ENCODE measurements at places on chromosomes 11 and 22. TPM values are rescaled to one million over a fixed set of nuclear protein-coding genes. Genes with fewer than 3 reads are reported as not detected.

The UNC93B1 gene
- 54.1 TPM for total RNA-seq

The C11orf98 gene
- 96.7 TPM for total RNA-seq

The AGBL2 gene
- total RNA-seq = 6.8 TPM

The OR2AG1 gene
- total RNA-seq = not detected

The PTS gene
- 64.2 TPM for total RNA-seq

The TYR gene
- total RNA-seq = not detected

GRCh38 chr22:49914256-49914655 is 4.0 kb downstream of the ALG12 start:
- H3K27me3 ChIP-seq = no peaks in the 10 kb centered on the region
- H3K36me3 ChIP-seq = peaks cover 4% of the 10 kb centered on the region
- DNase-seq = no peak
- no peak overlapping the region for H3K27ac ChIP-seq
- H3K4me3 ChIP-seq = no peak overlapping the region

GRCh38 chr11:131411636-131412035 is 41.2 kb downstream of the NTM start:
- no peak overlapping the region for H3K27ac ChIP-seq
- H3K27me3 ChIP-seq = peaks cover 2% of the 10 kb centered on the region
- H3K4me3 ChIP-seq = no peak overlapping the region
- H3K4me1 ChIP-seq = no peaks in the 10 kb centered on the region
- DNase-seq = no peak

GRCh38 chr11:72413914-72414628 is 20.3 kb downstream of the CLPB start:
- H3K4me1 ChIP-seq = no peaks in the 10 kb centered on the region
- H3K4me3 ChIP-seq = no peak overlapping the region
- peak; percentile 57 for DNase-seq
- H3K27ac ChIP-seq = no peak overlapping the region
- H3K27me3 ChIP-seq = no peaks in the 10 kb centered on the region

DNA sequence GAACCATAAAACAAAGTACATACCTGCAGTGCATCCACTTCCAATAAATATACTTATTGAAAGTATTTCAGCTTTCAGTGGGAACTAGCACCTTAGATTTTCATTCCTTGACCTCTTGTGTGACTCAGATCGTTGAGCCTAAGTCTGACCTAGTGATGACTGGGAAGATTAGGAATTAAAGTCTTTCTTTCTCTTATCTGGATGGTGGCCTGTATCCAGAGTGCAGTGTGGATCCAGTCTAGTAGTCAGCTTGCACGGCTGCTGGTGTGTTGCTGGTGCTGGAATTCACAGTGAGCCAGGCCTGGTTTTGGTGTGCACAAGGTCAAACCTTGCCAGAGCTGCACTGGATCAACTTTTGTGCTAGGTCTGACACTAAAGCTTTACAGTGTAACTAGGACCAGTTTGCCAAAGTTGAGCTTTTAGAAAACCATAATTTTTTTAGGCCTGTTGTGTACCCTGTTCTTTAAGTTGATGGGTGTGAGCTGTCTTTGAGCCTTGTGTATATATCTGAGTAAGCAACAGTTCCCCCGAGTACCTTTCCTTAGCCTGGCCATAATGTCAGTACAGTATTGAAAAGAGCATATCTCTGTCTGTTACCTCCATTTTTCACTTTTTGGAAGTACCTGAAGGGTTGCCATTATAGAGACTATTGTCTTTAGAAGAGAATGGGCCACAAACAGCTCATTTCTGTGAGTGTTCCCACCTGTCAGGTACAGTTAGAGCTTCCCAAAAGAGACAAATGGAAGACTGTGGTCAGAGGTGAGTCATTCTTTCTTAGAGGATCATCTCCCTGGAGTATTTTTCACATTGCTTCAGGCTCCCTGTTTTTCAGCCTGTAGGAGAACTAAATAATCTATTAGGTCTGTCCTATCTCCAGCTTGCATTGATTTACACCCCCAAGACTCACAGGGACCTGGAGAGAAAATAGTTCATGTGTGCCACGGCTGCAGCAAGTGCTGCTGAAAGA is 89.8 kb downstream of the ALX4 start:
- no peaks in the 10 kb centered on the region for H3K27me3 ChIP-seq
- no peak overlapping the region for H3K27ac ChIP-seq
- no peak overlapping the region for H3K4me3 ChIP-seq
- no peaks in the 10 kb centered on the region for H3K4me1 ChIP-seq

- DNase-seq = no peak
- H3K27me3 ChIP-seq = no peaks in the 10 kb centered on the region
- H3K36me3 ChIP-seq = no peaks in the 10 kb centered on the region
- H3K27ac ChIP-seq = no peak overlapping the region
- H3K4me3 ChIP-seq = no peak overlapping the region
Observed at GRCh38 chr22:49209452-49210195, 618.0 kb downstream of the BRD1 start.

DNA sequence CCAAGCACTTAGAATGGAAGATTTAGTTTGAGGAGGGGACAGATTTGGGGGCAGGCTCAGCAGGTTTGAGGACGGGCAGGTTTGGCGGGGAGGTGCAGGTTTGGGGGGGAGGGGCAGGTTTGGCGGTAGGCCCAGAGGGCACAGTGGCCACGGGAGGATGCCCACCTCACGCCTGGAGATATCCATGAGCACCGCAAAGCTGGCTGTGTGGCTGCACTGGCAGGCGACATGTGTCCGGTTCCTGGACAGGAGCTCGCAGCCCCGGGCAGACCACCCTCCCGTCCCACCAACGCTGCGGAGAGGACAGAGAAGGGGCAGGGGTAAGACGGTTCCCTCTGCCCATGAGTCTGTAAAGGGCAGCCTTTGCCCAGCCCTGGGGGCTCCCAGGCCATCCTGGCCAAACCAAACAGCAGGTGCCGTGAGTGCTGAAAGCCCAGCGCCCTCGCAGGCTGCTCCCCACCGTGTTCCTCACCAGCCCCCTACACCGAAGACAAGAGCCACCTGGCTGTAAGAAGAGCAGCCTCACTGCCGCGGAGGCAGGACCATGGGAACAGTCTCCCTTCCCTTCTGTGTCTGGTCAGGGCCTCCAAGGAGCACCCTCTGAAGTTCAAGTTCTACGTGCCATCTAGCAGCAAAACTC is 43.0 kb downstream of the TRMU start:
- H3K27me3 ChIP-seq = no peaks in the 10 kb centered on the region
- H3K4me1 ChIP-seq = no peaks in the 10 kb centered on the region
- DNase-seq = no peak
- H3K4me3 ChIP-seq = no peak overlapping the region
- no peak overlapping the region for H3K27ac ChIP-seq

DNA sequence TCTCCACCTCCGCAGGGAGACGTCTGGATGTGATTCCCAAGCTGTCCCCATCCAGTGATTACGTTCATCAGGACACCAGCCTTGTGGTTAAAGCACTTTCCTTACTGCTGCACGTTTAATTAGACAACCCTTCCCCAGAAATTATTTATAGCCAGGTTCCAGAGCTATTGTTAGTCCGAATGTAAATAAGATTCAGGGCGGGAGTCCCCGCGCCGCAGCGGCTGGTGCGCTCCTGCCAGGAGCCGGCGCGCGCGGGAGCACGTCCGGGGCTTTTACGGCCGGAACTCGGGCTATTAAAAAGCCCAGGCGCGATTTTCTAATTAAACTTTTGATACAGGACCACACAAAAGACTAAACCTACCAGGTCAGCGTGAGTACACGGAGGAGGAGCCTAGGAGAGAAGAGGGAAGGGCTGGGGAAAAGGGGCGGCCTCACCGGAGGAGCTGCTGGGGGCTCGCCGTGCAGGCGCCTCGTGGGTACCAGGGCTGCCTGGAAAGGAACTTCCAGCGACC is 538.3 kb downstream of the OPCML start:
- DNase-seq = no peak
- H3K4me3 ChIP-seq = no peak overlapping the region
- H3K27ac ChIP-seq = no peak overlapping the region
- H3K4me1 ChIP-seq = no peaks in the 10 kb centered on the region
- H3K36me3 ChIP-seq = no peaks in the 10 kb centered on the region
- peaks cover 5% of the 10 kb centered on the region for H3K27me3 ChIP-seq

GRCh38 chr11:73306069-73306841 is 1.8 kb upstream of the ARHGEF17 start:
- DNase-seq = no peak
- no peaks in the 10 kb centered on the region for H3K36me3 ChIP-seq
- no peak overlapping the region for H3K4me3 ChIP-seq
- peak overlapping the region; percentile 14 for H3K27ac ChIP-seq

DNA sequence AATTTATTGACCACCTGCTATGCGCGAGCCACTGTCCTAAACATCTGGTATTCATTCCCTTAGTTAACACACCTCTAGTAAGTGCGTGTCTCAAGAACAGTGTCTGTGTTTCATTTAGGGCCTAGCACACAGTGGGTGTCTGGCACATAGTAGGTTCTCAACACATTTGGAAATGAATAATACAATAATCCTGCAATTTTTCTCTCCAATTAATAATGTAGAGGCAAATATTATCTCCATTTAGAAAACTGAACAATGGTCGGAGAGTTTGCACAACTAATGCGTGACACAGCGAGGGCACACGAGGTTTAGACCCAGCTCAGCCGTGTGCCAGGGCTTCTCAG is 4.0 kb upstream of the NCF4 start:
- no peaks in the 10 kb centered on the region for H3K27me3 ChIP-seq
- no peaks in the 10 kb centered on the region for H3K4me1 ChIP-seq
- H3K4me3 ChIP-seq = no peak overlapping the region
- H3K27ac ChIP-seq = no peak overlapping the region
- no peaks in the 10 kb centered on the region for H3K36me3 ChIP-seq

DNA sequence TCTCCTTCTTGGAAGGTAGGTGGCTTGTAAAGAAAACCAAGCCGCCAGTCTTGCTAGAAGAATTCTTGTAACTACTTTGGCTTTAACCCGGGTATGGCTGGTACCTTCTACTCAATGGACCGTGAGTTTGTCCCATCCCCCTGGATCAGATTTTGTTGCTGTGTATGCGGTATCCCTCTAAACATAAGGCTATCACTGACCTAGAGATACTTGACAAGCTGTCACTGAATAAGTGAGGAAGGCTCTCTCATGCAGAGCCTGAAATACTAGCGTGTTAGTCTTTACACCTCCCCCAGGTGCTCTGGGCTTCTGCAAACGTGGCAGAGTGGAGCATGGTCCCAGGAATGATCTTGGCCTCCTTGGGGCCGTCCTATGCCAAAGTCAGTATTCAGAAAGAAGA is 34.5 kb downstream of the GLB1L2 start:
- no peak overlapping the region for H3K4me3 ChIP-seq
- no peaks in the 10 kb centered on the region for H3K4me1 ChIP-seq
- H3K36me3 ChIP-seq = no peaks in the 10 kb centered on the region
- no peak for DNase-seq
- no peaks in the 10 kb centered on the region for H3K27me3 ChIP-seq

DNA sequence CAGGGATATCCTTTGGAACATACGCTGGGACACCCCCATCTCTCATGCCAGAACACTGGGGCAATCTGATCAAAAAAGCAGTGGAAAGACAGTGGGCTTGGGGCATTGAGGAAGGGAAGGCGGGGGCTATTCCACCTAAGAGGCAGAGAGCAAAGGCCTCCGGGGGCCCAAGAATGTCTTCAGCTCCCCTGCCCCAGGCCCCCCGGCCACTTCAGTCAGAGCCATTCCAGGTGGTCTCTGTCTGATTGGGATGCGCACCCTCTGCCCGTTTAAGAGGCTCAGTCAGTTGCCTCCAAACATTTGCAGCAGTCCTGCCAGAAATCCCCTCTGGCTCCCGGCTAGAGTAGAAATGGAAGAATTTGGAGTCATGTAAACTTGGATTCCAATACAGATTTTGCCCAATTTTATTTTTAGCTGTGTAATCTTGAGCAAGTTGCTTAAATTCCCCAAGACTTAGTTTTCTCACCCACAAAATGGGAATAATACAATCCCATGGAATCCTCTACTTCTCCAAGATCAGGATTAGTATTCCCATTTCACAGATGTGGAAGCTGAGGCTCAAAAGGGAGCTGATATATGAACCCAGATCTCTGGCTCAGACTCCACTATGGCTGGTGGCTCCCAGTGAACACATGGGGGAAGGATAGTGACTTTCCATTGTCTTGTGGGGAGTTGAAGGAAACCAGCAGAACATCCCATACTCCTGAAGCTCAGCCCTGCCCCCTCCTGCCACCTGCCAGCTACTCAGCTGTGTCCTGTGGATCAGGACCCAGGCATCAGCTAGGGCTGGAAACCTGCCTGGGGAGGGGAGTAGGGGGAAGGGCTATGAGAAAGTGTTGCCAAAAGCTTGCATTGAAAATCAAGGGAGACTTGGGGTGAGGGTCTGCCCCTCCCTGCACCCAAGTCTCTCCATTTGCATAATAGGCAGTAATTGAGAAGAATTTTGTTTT is 6.1 kb upstream of the WNT11 start:
- 0 out of 2 replicates have a peak, but pooled peaks cover 5% of the 10 kb centered on the region for H3K27me3 ChIP-seq
- peaks cover 7% of the 10 kb centered on the region for H3K4me1 ChIP-seq
- DNase-seq = no peak
- no peak overlapping the region for H3K4me3 ChIP-seq

- peak; percentile 22 for DNase-seq
- H3K27ac ChIP-seq = no peak overlapping the region
- H3K4me1 ChIP-seq = no peaks in the 10 kb centered on the region
- H3K27me3 ChIP-seq = peaks cover 2% of the 10 kb centered on the region
- H3K4me3 ChIP-seq = no peak overlapping the region
Observed at GRCh38 chr11:93921695-93922468, 71.5 kb upstream of the VSTM5 start.

GRCh38 chr11:95104856-95105255 is 15.2 kb downstream of the ENDOD1 start:
- H3K4me1 ChIP-seq = peaks cover 5% of the 10 kb centered on the region
- H3K4me3 ChIP-seq = no peak overlapping the region
- H3K27ac ChIP-seq = no peak overlapping the region
- no peak for DNase-seq
- H3K27me3 ChIP-seq = no peaks in the 10 kb centered on the region

DNA sequence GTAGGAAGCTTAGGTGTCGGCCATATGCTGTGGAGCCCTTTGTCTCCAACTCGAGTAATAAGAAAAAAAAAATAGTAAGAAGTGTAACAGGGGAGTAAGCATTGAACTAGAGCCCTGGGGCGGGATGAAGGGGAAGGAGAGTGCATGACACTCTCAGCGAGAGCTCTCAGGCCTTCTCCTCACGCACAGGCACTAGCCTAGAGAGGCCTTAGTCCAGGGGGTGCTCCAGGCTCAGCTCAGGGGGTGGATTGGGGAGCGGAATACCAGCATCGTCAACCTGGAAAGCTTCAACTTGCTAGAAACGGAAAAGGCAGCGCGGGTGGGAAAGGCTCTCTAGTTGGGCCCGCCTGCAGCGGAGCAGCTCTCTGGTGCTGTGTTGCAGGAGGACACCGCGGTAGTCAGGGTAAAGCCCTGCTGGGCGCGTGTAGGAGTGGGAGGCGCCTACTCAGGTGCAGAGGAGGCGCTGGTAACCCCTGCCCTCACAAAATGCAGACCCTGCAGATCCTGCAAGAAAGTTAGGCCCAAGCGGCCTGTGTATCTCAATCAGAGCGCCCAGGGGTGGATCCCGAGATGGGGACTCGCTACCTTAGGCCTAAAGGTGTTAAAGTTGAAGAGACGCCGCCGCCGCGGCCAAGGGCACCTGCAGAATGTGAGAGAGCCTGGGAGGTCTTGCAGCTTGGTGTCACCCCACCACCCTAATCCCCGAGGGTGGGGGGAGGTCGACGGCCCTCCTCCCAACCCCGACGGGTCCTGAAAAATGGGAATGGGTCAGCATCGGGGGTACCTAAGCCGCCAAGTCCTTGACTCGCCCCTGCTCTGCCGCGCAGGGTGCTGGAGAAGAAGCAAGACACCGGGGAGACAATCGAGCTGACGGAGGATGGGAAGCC is 2.8 kb downstream of the SLC17A6 start:
- no peak for DNase-seq
- H3K4me3 ChIP-seq = no peak overlapping the region
- H3K36me3 ChIP-seq = no peaks in the 10 kb centered on the region

GRCh38 chr22:32073262-32073661 is 30.2 kb downstream of the SLC5A1 start:
- no peaks in the 10 kb centered on the region for H3K4me1 ChIP-seq
- no peak overlapping the region for H3K4me3 ChIP-seq
- H3K27ac ChIP-seq = no peak overlapping the region
- no peaks in the 10 kb centered on the region for H3K36me3 ChIP-seq
- peaks cover 3% of the 10 kb centered on the region for H3K27me3 ChIP-seq
- no peak for DNase-seq

Data from Panc1 (cell line).